ENCODE measurements at places on chromosomes 2 and 18.

- DNase-seq, result no peak
Observed at GRCh38 chr2:7052404-7052803, 135.2 kb downstream of the RNF144A start.

DNA sequence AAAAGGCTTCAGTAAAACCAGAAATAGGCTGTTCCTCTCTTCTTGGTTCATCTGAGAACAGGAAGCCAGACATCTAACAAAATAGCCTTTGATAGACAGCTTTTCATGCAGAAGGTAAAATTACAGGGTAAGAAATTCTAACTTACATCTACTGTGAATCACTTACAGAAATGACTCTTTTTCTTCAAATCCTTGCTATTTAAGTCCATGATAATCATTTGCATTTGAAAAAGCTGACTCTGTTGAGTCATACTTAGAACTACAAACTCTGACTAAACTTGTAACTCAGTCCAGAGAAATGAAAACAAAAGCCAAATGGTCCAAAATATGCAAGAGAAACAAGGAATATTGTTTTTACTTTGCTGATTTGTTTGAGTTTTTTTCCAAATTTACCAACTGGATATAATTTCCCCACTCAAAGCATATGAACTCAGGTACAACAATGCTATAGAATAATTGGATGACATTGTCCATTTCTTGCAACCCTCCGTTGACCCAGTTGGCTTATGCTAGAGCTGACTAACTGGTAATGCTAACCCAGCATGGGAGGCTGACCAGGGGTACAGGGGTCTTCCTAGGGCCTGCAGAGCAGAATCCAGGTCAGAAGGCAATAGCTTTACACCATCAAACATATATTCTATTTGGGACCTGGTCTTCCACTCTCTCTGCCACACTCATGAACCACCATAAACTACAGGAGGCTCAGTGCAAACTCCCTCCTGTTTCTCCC is 18.8 kb upstream of the MREG start:
- DNase-seq, result no peak

DNA sequence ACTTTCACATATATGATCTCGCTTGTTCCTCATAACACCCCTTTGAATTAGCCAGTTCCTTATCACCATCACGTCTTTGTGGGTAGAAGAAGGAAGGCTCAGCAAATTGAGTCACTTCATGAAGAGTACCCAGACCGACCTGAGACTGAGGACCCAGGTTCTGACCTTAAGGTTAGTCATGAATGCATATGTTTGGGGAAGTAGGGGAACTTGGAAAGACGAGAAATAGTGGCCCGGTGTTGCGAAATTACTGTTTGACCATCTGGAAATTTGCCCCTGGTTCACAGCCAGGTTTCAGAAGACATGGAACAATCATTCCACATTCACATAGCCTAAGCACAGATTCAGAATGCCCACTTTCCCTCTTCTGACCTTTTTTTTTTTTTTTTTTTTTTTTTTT is 59.8 kb downstream of the MEIS1 start:
- DNase-seq, result no peak

- DNase-seq, result no peak
Observed at GRCh38 chr2:205637779-205638503, 44.4 kb upstream of the NRP2 start.

- DNase-seq, result no peak
Observed at GRCh38 chr18:9902832-9903231, 11.0 kb upstream of the VAPA start.

DNA sequence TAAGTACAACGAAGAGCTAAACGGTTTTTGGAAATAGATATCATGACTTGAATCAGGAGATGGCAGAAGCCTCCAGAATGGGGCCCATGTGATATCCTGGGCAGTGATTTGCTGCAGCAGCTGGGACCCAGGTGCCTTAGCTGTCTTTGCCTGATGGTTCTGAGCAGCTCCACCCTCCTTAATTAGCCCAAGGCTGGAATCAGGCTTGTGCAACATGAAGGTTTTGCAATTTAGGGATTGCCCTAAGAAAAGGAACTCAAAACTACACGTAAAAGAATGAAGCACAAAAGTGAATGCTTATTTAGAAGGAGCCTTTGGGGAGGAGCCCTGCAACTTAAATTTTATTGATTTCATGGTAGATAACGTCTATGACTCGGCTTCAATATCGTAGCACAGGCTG is 17.3 kb upstream of the CNDP2 start:
- no peak for DNase-seq

GRCh38 chr2:240929364-240930095 is 23.4 kb downstream of the CROCC2 start:
- no peak for DNase-seq

DNA sequence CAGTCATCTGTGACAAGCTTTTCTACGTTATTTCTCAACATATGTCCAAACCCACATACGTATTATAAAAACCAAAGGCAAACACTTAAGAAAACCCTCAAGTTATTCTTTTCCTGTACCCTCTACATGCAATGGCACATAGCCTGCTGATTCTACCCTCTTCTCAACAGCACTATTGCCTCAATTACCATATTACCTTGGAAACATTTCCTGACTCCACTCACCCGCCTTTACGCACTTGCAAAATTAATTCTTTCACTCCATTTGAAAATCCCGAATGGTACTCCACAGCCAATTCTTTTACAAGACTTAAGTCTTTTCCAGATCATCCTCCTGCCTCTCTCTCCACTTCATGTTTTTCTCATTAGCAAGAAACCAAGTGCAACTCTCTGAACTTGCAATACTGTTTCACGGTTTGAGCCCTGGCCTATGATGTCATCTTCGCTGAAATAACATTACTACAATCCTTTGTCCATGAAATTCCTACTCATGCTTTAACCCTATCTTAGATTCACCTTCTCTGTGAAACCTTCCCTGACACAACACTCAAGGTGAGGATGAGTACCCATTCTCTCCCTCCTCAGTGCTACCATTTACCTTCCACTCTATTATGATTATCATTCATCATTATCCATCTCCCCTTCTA is 29.0 kb downstream of the SESTD1 start:
- DNase-seq, result no peak

- no peak for DNase-seq
Observed at GRCh38 chr18:5419601-5420000, 124.1 kb upstream of the ZBTB14 start.

DNA sequence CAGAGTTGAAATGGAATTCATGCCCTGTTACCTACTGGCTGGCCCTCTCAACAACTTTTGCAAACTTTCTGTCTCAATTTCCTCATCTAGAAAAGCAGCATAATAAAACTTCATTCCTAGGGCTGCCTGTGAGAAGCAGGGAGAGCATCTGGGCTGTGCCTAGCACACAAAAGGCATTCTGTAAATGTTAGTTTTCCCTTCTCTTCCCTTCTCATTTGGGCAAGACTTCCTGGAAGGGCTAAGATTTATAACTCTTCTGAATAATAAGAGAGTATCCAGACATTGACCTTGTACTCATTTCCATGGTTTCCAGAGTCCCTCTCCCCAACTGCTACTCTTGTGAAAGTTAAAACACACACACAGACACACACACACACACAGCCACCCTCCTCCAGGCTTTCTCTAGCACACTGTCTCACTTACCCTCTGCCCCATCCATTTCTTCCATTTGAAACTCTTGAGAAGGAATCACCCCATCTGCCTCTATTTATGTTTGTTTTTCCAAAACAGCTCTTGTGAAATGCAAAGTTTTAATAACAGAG is 302.1 kb downstream of the SMAD2 start:
- no peak for DNase-seq

DNA sequence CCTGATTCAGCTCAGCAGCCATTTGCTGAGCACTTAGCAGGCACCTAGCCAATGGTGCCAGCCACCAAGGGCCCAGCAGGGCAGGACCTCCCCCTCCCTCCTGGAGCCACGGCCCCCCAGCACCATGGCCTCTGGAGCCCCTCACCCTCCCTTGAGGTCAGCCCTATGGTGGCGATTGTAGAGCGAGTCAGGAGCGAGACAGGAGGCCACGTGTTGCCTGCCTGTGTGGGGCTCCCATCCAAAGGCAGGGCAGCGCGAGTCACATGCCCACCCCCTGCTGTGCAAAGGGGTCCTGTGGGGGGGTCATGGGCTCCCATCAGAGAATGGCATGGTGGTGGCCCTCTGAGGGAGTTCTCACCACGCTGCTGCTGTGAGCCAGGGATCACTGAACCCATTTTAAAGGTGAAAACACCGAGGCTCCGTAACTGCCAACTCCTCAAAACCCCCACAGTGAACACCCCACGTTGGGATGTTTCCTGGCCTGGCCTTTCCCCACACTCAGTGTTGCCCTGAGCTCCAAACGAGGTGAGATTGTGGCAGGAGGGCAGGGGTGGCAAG is 35.6 kb downstream of the RAMP1 start:
- DNase-seq, result no peak

DNA sequence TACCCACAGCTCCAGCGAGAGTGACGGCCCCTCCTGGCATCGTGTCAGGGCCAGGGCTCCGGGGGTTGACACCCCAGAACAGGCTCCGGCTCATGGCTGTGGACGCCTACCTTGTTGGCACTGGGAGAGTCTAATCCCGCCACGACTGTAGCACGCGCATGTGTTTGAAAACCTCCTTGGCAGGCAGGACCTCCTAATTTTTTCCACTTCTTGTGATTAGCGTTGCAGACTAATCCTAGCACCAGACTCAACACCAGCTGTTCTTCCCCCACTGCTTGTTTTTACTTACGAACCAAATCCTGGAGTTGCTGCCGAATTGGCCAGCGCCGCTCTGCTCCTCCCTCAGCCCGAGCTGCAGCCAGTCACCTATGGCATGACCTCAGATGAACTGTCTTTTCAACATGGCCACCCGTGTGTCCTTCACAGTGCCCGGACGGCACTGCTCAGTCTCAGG is 110.7 kb downstream of the KLHL29 start:
- DNase-seq, result no peak
